ENCODE measurements at places on chromosomes 16 and 17.

DNA sequence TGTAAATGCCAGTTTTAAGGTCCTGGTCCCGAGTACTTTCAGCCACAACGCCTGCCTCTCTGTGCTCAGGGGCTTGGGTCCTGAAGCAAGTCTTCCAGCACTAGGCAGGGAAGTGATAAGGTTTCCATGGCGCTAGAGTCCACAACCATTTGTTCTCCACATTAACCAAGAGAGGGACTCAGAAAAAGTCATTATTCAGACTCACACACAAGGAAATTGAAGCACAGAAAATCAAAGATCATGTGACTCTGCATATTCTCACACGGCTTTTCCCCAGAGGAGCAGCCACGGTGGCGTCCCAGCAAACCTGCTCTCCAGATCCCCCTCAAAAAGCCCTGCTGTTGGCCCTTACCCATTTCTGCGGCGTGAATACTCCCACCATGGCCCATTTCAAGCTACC is 9.7 kb downstream of the ENPP7 start:
- DNase-seq = no peak

GRCh38 chr17:14150619-14151018 is 81.3 kb downstream of the COX10 start:
- DNase-seq = no peak

- no peak for DNase-seq
Measured at GRCh38 chr16:66367968-66368891, 1.7 kb downstream of the CDH5 start.

DNA sequence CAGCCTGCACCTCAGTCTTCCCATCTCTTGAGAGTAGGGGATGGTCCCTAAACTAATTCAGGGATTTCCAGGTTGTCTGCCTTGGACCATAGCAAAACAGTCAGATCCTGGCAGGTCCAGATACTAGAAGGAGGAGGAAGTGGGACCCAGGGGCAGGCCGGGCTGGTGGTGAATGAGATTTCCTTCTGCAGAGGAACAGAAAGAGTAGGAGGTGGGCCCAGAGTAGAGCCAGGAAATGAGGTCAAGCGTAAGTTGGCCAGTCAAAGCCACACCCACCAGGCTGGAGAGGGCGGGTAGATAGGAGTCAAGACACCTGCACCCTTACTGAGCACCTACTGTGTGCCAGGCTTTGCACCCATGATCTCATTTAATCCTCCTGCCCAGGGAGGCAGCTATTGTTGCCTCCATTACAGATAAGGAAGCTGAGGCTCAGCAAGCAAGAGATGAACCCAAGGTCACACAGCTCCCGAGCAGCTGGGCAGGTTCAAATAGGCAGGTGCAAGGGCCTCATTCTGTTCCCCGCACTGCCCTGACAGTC is 2.6 kb downstream of the CDH5 start:
- DNase-seq = no peak

- no peak for DNase-seq
Measured at GRCh38 chr17:36934692-36935630, 2.3 kb upstream of the LHX1 start.

DNA sequence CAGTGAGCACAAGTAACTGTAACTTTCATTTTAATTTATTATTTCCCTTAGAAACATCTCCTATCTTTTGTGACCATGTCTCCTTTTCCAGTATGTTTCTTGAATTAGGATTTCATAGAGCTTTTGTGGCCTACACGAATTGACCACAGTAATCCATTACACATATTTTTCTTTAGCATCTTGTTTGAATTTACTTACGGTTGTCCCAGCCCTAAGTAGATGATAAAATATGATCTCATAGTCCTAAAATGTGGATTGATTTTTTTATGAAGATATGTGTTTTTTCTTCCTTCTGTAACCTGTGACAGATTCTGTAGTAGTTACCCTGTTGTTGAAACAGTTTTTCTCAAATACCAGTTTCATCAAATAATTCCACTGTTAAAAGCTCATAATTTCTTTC is 61.5 kb downstream of the NF1 start:
- DNase-seq = no peak

DNA sequence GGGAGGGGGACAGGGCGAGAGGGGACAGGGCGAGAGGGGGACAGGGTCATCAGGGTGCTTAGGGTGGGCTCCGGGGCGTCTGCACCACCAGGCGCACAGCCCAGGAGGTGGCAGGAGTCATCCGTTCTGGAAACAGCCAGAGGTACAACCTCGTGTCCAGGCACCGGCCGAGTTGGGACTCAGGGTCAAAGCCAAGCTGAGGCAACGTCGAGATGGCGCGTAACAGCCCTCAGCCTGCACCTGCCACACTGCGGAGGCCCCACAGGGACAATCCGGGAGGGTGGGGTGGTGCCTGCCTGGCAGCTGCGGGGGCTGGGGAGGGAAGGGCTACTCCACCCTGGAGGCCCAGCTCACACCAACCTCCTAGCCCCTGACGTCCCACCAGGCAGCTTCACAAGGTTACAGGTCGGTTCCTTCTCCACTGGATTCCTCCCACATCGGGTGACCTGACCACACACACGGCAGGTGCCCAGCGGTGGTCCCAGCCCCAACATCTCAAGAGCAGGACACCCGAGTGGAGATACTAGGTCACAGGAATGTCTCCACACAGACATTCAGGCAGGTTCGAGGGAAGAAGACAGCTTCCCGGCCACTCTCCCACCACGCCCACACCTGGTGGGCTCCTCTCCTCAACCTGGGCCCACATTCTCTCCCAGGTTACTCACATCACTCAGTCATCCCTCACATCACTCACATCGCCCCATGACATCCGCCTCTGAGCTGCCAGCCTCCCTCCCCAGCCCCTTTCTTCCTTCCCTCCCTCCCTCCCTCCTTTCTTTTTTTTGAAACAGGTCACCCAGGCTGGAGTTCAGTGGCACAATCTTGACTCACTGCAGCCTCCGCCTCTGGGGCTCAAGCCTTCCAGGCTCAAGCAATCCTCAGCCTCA is 47.3 kb downstream of the RPH3AL start:
- no peak for DNase-seq

DNA sequence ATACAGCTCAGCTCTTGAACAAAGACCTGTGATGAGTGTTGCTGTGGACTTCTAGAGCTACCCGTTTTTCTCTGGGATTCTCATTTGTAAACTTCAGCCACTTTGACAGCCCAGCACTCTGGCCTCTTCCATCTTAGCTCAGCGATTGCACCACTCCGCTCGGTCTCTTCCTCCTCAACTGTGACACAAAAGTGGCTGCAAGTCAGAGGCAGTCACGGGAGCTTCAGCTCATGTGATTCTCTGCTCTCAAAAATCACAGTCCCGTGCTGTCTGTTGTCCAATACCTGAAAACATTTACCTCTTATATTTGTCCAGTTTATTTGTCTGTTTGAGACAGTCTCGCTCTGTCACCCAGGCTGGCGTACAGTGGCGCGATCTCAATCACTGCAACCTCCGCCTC is 75.7 kb upstream of the DNAH17 start:
- DNase-seq = no peak

DNA sequence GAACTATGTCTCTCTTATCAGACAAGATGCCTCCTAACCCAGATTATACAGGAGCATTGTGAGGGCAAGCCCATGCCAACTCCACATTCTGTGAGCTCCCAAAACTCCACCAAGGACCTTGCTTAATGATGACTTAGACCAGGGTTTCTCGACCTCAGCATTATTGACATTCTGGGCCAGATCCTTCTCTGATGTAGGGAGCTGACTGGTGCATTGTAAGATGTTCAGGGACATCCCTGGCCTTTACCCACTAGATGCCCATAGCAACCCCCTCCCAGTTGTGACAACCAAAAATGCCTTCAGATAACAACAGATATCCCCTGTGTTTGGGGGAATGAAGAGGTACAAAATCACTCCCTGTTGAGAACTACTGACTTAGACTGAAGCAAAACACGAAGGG is 43.6 kb downstream of the HOXB1 start:
- no peak for DNase-seq

GRCh38 chr17:39737206-39737759 is 455 bp upstream of the GRB7 start:
- no peak for DNase-seq

DNA sequence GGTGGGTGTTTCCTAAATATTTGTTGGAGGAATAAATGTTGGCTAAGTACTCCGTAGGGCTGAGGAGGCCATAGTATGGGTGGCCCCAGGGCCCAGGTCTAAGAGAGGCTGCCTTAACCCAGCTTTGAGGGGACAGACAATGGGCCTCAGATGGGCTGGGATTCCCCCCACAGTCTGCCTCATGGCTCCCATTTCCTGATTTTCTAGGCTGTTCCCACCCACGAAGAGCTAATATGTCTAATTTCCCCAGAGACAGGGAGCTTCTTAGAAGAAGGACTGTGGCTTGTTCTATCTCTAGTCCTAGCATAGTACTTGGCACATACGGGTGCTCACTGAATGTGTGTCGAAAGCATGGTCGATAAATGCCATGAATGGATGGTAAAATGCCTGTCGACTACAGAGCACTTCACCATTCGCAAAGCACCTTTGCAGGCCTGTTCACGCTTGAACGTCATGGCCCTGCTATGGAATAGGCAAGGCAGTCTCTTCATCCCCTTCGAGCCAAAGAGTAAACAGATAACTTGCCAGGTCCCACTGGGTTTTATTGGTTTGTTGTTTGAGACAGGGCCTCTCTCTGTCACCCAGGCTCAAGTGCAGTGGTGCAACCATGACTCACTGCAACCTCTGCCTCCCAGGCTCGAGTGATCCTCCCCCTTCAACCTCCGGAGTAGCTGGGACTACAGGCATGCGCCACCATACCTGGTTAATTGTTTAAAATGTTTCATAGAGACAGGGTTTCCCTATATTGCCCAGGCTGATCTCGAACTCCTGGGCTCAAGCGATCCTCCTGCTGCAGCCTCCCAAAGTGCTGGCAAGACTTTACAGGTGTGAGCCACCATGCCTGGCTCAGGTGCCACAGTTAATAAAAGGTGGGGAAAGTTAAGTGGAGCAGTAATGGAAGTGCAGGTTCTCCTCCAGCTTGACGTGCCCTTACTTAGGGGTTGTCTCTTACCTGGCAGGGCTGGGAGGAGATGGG is 9.7 kb downstream of the CHAD start:
- DNase-seq = no peak

DNA sequence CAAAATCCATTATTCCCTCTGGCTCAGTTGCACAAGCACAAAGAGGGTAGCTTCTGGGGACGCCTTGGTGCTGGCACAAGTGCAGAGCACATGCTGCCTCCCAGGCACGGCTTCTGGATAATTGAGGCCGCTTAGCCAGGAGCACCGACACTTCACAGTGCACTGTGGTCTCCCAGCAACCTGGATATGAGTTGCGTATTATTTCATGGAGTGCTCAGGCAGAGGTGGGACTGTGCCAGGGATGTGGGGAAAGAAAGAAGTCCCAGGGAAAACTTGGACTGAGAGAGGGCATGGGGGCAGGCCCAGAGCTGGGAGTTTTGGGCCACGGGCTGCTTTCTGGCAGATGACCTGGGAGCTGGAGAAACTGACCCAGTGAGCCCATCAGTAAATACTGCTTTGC is 37.5 kb downstream of the MPRIP start:
- no peak for DNase-seq

DNA sequence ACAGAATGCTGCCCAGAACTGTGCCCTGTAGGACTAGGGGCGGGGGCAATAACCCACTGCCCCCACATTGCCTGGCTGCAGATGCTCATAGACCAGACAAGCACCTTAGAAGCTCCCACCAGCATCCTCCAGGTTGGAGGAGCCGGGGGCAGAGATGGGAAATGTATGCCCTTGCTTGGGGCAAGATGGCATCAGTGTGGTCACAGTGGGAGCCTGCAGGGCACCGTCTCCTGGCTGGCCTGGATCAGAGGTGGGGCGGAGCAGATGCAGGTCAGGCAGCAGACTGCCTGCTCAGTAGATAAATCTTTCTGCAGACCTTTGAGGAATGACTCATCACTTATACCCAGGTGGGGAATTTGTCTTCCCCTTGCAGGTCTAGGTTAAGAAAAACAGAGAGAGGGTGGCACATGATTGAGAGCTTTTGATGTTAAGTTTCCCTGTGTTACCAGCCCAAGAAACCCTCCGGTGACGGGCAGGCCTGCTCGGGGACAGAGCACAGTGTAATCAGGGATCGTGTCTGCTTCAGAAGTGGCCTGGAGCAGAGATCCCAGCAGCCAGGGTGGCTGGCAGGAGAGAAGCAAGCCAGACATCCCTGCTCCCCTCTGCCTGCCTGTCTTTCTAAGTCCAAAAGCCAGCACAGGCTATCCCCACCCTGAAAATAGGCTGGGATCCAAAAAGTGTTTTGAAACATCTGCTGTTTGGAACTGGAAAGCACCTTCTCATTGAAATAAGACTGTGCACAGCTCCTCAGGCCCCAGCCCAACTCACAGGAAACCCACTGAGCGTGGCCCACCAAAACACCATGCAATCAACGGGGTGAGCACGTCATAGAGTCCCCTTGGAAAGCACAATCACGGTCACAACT is 50.7 kb upstream of the RPL38 start:
- no peak for DNase-seq

- no peak for DNase-seq
Measured at GRCh38 chr16:53714205-53715022, 10.5 kb downstream of the FTO start.

- DNase-seq = no peak
Measured at GRCh38 chr17:82051776-82052637, at the start of the genes GPS1 and RFNG. GPS1 (plus strand) TSS chr17:82051898; CDS start chr17:82051932, 34 bp downstream. RFNG (minus strand) TSS chr17:82051811; CDS start chr17:82051766, 45 bp downstream.

- no peak for DNase-seq
Measured at GRCh38 chr17:44236444-44236991, 17.0 kb upstream of the UBTF start.

- DNase-seq = no peak
Measured at GRCh38 chr17:44827863-44828262, 2.2 kb downstream of the GJC1 start.

- no peak for DNase-seq
Measured at GRCh38 chr17:7282752-7283321, 1.3 kb downstream of the SLC2A4 start.

- DNase-seq = no peak
Measured at GRCh38 chr17:35236821-35237220, 6.1 kb upstream of the SLFN5 start.

- no peak for DNase-seq
Measured at GRCh38 chr17:64565563-64565962, 58.8 kb downstream of the CEP95 start.

GRCh38 chr16:58236831-58237230 is 38.9 kb upstream of the CSNK2A2 start:
- DNase-seq = no peak

- no peak for DNase-seq
Measured at GRCh38 chr16:87541147-87541871, 48.5 kb upstream of the ZCCHC14 start.

- DNase-seq = no peak
Measured at GRCh38 chr16:81831722-81832126, 52.6 kb downstream of the PLCG2 start.

DNA sequence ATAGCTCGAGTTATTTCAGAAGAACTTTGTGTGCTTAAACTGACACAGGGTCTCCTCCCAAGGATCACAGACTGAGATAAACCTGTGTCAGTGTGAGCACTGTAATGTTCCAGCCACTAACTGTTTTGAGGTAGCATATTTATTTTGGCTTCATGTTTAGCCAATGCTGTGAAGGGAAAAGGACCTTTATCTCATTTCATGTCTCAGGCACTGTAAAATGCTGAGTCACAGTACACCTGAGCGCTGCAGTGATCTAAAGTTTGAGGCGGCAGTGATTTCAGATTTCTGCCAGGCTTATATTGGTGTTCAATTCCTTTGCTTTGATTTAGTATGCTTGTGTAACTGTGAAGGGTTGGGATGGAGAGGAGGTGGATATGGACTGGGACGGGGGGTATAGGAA is 3.1 kb upstream of the DNAJA2 start:
- DNase-seq = no peak
